ENCODE measurements at places on chromosomes 2 and 18.

DNA sequence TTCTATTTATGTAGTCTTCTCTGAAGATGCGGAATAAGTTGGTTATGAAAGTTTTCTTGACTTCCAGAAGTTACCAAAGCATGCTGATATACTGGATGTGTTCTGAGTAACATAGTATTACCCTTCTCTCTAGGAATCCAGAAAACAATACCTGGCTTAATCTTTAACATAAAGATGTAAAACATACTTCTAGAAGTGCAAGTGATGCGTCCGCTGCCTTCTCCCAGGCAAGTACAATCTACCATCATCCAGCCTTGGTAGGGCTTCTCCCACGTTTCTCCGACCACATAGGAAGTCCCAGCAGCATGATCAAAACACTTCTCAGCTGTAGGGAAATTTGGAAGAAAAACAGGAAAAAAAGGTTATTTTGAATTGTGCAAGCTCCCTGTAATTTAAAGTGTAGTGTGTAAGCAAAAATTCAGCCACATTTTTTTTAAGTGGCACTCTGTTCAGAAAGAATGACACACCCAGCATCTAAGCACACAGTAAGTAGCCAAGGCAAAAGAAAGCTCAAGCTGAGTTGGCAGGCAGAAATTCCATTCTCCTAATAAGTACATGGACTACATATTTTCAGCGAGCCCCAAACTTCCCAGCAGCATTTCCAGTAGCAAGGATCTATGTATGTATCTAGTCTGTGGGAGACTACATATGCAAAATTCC, 5.2 kb downstream of the FN1 start:
- DNase-seq, result no peak

DNA sequence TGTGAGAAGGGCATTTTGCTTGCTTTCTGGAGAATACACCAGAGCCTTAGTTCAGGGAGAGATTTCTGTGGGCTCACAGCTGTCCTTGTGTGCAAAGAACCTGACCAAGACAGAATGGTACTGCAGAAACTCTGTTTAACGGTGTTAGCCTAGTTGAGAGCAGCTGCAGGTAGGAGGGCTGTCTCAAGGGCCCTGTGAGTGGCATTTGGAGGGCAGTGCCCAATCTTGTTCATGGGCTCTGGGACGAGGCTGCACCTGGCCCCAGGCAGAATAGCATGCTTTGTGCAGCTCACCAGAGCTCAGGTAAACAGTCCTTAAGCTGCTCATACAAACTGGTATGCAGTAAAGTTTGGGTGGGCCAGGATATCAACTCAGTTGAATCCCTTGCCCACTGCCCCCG, 16.9 kb upstream of the RGPD4 start:
- no peak for DNase-seq

DNA sequence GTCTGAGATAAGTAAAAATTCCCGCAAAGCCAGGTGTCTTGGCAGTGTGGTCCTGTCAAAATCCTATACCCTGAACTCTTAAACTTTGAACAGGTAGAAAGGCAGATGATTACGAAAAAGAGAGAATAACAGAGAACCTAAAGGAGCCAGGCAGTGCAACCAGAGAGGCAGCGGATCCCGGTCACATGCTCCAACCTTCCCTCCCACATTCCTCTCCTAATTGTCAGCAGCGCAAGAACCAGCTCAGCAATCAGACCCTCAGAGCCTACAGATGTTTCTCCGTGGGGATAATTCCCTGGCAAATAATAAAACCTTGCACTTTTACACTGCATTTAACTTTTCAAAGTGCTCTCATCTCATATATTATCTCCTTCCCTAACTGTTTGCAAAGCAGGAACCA, 124.8 kb downstream of the EPHA4 start:
- no peak for DNase-seq

DNA sequence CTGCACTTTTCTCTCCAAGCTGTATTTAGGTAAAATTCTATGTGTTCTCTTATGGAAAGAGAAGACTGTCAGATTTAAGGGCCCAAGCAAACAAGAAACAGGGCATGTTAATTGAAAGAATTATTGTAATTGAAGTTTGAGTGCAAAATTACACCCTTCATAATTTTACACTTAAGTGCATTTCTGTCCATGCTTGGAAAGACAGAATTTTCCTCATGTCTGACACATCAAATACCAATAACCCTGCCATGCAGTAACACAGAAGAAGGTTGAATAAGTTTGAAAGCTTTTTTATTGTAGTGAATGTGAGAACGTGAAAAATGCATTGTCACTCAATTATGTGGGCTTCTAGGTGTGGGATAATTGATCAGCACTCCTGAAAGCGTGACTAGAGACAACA, 52.9 kb upstream of the PARD3B start:
- DNase-seq, result no peak

- DNase-seq, result no peak
Measured at GRCh38 chr2:221758076-221758475, 186.0 kb upstream of the EPHA4 start.

DNA sequence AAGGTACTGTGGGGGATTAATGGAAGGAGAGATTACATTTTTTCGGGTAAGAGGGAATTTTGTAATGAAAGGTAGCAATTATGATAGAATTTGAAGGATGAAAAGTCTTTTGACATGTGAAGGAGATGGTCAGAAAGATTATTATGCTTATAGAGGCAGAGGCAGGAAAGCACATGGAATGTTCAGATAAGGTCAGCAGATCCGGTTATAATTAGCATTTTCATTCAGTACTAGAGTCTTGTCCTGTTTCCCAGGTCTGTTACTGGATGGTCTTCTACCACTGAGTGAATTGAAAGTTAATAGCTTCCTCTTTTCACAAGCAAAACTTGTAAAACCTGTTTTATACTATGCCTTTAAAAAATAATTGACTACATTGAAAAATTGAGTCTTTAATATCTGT, 116.9 kb downstream of the PHLPP1 start:
- no peak for DNase-seq

DNA sequence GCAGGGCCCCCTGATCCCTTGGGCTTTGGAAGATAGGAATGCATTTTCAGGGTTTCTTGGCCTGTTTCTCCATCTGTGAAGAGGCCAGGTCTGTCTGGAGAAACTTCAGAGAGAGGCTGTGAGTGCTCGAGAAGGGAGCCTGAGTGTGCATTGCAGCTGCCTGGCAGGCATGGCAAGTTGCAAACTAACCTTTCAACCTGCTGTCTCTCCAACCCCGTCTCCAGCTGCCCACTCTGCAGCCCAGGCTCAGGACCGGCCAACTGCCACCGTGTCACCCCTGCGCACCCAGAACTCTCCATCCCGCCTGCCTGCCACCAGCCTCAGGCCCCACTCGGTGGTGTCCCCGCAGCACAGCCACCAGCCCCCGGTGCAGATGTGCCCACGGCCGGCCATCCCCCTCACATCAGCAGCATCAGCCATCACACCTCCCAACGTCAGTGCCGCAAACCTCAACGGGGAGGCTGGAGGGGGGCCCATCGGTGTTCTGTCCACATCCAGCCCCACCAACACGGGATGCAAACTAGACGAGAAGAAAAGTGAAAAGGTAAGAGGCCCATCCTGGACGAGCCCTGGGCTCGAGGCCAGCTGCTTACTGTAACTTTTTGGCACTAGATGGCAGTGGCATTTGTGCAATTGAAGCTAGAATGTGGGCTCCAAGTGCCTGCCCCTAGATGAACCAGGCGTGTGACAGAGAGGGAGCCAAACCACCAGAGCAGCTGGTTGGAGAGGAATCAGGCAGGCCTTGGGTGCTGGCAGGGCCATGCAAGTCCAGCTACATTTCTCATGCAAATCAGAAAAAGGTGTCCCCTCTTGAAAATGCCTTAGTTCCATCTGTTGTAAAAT, 164.6 kb downstream of the SEPTIN10 start:
- no peak for DNase-seq

GRCh38 chr2:129782633-129782990, 196.9 kb upstream of the RAB6C start:
- no peak for DNase-seq

DNA sequence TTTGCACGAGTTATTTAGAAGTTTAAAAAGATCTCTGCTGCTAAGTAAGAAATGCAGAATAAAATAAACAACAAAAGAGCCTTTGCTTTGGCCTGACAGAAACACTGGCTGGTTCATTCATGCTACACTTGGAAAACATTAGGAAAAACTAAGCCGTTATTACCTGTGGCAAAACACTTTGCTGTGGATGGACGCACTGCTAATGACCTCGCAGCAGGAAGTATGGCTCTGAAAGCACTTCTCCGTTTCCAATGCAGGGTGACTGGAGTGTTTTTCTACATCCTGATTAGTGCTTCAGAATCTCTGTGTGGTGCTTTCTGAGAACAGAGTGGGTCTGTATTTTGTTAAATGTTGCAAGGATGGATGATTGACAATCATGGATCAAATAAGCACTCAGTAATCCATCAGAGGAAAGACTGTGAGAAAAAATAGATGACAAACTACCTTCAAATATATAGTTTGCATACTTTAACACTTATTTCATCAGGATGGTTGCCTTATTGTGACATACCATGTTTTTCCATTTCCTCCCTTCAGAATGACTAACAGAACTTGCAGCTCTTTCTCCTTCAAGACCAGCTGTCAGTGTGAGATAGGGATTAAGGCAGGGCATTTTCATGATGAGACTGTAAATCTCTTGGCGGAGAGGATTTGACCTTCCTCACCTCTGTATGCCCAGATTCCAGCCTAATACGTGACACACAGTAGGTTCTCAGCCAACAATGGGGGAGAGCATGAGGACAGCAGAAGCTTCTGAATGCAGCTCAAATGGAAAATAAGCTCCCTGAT, 38.0 kb downstream of the LINC00305 start:
- DNase-seq, result no peak

- no peak for DNase-seq
Measured at GRCh38 chr2:13495051-13495450, 778.3 kb downstream of the TRIB2 start.

GRCh38 chr2:139825726-139826125, 1045.5 kb upstream of the NXPH2 start:
- no peak for DNase-seq

GRCh38 chr2:4020153-4020552, 316.8 kb downstream of the DCDC2C start:
- DNase-seq, result no peak

DNA sequence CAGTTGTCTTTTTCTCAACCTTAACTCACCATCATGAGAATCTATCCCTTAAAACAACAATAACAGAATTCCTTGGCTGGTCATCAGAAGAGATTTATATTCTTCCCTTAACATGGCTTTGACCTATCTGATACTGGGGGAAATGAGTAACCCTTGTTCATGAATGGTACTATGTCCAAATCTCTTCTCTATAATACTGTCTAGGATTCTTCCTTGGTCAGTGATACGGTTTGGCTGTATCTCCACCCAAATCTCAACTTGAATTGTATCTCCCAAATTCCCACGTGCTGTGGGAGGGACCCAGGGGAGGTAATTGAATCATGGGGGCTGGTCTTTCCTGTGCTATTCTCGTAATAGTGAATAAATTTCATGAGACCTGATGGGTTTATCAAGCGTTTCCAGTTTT, 282.0 kb upstream of the SIX2 start:
- no peak for DNase-seq

DNA sequence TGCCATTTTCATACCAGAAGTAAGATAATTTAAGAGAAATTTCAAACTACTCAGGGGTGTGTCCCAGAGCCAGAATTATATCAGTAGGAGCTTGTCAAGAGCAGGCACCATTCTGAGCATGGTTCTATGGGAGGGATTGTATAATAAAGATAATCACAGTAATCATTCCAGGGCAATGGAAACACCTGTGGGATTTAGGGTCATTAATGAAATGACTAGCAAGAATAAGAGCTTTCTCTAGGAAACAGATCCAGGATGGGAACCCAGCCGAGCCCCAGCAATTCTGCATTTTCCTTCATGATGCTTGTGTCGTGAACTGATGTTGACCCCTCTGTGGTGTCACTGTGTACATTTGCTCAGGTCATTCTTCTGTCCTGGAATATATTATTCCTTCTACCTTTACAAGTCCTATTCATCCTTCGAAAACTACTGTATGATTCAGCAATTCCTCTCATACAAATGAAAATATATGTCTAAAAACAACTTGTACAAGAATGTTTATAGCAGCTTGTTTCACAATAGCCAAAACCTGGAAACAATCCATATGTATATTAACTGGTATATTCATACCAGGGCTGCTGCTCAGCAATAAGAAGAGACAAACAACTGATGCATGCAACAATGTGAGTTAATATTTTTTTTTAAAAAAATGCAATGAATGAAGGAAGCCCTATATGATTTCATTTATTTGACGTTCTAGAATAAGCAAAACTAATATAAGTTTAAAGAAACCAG, 687.8 kb upstream of the KLHL29 start:
- no peak for DNase-seq

DNA sequence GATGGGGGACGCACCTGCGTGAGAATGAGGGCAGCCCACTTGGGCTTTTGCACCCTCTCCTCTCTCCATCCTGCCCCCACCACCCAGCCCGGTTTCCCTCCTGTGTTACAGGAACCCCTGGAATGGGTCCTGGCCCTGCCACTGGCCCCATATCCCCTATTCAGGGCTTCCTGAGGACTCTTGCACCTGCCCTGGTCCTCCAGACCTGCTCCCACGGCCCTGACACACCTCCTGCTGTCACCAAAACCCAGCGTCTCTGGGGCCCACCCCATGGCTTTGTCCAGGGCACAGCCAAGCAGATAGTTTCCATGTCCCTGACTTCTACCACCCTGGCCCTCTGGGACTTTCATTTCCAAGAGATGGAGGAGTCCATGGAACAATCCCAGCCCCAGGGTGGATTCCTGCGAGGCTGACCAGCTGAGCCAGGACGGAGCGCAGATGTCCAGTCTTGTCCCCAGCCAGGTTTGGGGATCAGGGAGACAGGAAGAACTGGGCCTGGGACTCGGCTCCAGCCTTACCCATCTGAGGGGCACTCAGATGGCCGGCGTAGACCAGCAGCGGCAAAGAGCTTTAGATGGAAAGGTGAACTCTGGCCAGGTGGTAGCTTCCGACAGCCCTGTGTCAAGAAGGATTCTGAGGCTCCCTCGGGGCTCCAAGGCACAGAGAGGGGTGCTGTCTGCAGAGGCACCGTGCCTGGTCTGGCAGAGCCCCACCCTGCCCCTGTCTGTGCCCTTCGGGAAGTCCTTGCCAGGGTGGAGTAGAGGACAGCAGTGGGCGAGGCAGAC, 12.0 kb downstream of the GPR35 start:
- DNase-seq, result no peak

- no peak for DNase-seq
Measured at GRCh38 chr18:64264171-64264570, 115.3 kb upstream of the LINC00305 start.

- no peak for DNase-seq
Measured at GRCh38 chr2:15639323-15640251, 47.9 kb downstream of the DDX1 start.
